ENCODE measurements at places on chromosomes 3 and 15.

GRCh38 chr15:90838139-90838538, 30.2 kb upstream of the FURIN start:
- ATAC-seq = peak; percentile 3

DNA sequence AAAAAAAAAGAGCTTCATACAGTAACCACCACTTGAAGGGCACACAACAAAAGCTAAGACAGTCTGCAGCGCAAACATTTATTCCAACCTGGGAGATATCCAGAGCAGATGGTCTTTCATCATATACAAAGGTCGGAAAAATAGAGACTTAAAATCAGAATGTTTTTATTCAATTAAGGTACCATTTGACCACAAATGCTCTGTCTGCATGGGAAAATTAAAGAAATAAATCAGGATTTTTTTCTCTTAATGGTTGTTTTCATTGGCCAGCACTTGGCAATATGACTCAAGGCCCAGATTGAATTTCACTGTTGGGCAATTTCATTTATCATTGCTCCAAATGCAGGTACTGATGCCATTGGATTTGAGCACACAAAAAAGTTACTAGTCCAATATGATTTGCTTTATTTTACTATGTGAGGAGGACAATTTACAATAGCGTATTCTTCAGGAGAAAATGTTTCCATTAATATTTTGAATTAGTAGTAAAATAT, 145.9 kb upstream of the AGTR1 start:
- ATAC-seq = no peak

- no peak for ATAC-seq
Observed at GRCh38 chr3:47949979-47950378, 66.2 kb downstream of the MAP4 start.

DNA sequence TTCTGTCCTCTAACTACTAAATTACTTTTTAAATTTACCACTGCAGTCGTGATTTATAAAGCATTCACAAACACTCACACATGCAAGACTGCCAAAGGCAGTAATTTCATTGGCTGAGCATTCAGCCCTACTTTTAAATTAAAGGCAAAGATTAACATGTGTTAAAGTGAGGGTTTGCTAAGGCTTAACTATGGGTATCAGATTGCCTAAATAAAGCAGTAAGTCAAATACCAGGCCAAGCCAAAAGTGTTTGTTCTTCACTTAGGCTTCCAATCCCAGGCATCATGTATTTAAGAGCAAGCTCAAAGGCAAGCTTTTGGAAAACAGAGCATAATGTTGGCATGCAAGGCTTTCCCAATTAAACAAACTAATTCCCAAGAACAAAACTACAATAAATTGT, 187.3 kb downstream of the SUCNR1 start:
- no peak for ATAC-seq

- no peak for ATAC-seq
Observed at GRCh38 chr15:20344601-20345400, 196.8 kb downstream of the GOLGA6L6 start.

GRCh38 chr15:61184431-61184830, 44.7 kb downstream of the RORA start:
- no peak for ATAC-seq

- ATAC-seq = no peak
Observed at GRCh38 chr15:97383516-97383915, 577.0 kb upstream of the ARRDC4 start.

DNA sequence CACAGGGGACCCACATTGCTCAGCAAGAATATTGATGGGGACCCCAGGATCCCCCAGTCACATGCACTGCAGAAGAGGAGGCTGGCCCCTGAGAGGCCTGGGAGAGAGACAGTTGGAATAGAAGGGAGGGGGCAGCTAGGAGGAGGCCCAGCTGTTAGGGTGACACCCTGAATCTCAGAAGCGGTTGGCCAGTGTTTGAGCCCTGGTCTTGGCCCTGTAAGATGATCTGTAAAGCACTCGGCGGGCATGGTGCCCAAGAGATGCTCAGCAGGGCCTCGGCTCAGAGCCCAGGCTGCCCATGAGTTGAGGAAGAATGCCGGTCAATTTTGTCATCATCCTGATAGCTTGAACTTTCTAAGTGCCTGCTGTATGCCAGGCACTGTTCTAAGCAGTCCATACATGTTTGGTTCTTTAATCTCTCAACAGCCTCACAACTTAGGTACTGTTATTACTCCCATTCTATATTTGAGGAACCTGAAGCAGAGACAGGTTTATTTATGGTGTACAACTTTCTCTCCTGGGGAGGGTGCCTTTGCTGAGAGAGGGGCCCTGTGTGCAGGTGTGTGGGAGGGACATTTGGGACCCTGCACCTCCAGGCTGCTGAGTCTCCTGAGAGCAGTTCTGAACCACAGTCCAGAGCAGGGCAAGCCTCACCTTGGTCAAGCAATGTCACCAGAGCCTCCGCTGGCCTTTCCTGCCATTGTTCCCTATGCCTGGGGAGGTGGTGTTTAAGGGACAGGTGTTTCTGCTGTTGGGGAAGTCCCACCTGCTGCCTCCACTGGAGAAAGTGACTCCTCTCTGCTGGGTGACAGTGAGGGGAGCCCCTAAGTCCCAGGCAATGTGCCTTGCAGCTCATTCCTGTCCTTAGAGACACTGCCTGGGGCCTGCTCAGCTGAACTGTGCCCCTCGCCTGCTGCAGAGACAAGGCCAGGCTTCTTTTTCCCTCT, 26.0 kb downstream of the SLC6A6 start:
- no peak for ATAC-seq

DNA sequence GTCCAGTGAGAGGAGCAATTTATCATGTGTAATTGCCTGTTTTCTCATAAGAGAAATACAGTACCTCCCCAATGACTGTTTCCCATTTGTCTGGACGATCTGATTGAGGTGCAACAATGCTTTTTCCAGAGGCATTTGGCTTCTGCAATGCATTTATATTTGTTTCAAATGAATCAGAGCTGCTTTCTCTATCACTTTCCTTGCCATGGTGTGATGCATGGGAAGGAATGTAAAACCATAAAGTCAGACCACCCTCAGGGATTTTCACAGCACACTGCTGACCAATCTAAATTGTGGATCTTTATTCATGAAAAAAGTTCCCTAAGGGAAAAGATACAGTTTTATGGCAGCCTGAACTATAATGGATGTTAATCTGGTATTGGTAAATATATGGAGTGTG, 333.0 kb downstream of the ZNF385D start:
- ATAC-seq = no peak

DNA sequence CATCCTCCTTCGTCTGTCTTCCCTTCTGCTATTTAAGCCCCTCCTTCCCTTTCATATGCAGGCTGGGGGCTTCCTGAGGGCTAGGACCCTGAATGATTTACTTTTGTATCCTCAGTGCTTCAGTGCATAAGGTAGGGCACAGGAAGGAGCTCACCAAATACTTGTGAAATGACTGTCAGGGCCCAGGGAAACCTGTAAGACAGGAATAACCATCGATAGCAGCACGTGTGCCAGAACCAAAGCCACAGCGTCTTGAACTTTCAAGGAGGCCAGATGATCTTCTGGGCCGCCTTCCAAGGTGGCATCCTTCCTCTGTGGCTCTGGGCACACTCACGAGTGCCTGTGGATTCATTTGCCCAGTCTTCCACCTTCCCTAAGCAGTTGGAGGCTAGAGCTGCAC, 3.9 kb downstream of the TMED3 start:
- ATAC-seq = peak; percentile 92

- no peak for ATAC-seq
Observed at GRCh38 chr3:39268549-39268900, 11.3 kb downstream of the CX3CR1 start.

DNA sequence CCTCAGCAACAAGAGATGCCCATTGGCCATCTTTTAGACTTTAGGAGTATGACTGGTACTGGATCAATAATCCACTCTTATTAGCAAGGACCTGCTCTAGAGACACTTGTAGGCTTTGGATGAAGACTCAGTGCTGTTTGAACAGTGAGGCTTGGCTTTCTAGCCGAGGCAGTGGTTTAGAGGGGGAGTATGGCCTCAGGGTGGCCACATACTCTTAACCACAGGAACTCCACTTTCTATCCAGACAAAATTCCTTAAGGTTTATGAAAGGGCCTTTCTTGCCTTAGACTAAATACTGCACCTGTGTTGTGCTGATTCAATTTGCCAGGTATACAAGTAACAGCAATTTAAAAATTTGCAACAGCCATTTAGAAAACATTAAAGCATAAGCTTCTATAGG, 1046.3 kb downstream of the DIPK2A start:
- no peak for ATAC-seq

DNA sequence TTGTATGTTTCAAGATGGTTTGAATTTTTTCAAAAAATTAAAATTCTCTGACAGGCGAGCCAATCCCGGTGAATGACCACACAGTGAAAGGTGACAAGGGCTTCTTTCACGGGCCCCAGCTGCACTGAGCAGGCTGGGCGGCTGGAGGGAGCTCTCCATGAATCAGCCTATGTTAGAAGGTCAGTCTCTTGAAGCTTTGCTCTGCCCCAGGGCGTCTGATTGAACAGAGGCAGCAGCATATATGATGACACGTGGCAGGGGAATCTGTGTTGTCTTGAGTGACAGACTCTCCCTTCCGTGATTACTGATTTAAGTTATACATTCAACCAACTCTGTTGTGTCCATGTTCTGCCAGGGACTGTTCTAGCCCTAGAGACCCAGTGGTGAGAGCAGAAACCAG, 51.5 kb downstream of the ISG20 start:
- no peak for ATAC-seq
